ENCODE measurements at places on chromosomes 3 and 15.

GRCh38 chr15:48406911-48407310, 75.7 kb downstream of the DUT start:
- no peak for DNase-seq

DNA sequence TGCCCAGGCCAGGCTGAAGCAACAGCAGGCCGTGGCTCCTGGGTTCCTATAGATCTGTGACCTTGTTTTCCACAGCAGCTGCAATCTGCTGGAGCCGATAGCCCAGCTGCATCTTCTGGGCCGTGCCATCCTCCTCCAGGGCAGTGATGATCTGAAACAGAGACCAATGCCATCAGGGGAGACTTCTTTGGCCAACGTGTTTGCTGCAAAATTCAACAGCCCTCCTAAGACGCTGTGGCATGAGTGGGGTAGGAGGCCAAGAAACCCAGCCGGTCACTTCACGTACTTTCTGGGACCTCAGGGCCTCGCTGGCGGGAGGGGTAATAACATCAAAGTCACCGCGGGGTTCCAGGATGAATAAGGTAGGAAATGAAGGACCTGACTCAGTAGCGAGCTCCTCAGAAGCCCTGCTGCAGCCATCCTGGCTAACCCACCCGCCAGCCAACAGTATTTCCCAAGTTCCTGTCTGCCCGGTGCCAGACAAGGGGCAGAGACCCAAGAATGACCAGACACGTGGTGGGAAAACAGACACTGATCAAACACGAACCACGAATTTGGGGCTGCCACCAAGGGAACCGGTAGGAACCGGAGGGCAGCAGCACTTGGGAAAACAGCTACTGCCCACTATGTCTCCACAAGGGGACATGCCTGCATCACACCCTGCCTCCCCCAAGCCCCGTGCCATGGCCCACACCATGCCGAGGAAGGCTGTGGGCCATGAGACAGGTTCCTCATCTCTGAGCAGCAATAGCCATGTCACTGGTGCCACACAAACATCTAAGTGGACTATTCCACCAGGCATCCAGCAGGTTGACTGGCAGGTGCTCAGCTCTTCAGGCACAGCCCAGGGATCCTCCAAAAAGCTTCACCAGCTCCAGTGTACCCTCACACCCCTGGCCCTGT, 25.2 kb downstream of the PLXNB1 start:
- no peak for DNase-seq

- DNase-seq = no peak
Observed at GRCh38 chr3:50405249-50405648, 45.9 kb upstream of the TMEM115 start.

DNA sequence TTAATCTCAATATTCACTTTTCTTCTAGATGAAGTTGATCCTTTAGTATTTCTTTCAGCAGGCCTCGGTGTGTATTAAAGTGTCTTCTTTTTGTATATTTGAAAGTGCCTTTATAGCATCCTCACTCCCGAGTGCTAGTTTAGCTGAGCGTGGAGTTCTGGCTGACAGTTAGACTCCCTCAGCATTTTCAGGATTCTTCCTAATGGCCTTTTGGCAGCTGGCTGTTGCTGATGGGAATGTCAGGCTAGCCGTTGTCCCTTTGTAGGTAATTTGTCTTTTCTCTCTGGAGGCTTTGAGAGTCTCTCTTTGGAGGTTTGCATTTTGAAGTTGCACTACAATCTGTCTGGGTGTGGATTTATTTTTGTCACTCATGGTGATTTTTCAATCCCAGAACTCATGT, 94.4 kb downstream of the SRGAP3 start:
- DNase-seq = no peak

- DNase-seq = no peak
Observed at GRCh38 chr3:107452436-107452835, 70.3 kb upstream of the BBX start.

DNA sequence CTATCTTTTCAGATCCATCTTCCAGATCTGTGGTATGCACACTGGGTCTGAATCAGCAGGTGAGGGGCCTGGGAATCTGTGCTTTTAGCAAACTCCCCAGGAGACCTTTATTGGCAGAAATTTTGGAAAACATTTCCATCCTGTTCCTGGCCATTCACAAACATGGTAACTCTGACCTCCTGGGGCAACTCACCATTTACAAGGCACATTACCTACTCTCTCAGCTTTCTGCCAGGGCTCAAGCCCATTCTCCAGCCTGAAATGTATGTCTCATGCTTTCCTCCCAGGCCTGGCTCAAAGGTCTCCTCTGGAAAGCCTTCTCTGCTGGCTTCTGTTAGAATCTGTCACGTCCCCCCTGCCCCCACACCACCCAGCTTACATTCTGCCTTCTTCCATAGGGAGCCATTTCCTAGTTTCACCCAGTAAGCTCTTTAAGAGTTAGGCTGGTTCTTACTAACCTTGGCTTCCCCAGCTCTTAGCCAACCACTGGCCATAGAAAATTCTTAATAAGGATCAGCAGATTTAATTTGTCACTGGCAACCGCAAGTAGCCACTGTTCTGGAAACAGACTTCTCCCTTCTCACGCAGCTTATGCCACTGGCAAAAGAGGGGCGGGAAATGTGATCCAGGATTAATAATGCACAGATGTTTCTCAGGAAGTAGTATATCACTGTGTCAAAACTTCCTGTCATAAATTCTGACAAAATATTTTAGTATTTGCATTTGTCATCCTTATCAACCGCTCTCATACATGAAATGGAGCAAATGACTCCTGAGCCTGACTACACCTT, 55.0 kb downstream of the RORA start:
- no peak for DNase-seq
